Suppressor macrophage (primary cell): ENCODE measurements at places on chromosomes 6 and 20.

DNA sequence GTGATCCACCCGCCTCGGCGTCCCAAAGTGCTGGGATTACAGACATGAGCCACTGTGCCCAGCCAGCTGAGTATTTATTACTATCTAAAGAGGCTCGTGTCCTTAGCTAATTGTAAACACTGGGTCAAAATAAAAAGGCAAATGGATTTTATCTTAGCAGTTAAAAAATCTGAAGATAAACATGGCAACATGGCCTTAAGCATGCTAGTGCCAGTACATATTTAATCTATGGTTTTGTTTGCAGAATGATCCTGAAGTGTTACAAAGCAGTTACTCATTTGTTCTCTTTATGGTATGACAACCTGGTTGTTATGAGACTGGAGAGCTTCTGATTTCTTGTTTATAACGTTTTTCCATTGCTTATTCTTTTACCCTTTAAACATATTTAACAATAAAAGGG is 3.9 kb upstream of the KIAA0408 start:
- DNase-seq = no peak

DNA sequence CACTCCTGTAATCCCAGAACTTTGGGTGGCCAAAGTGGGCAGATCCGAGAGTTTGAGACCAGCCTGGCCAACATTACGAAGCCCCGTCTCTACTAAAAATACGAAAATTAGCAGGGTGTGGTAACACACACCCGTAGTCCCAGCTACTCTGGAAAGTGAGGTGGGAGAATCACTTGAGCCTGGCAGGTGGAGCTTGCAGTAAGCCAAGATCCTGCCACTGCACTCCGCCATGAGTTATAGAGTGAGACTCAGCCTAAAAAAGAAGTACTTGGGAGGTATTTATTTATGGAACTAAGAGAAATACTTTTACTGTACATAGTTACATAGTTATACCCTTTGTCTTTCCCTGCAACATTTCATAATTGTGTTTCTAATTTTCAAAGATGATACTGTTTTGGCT is 67.8 kb downstream of the SMAP1 start:
- DNase-seq = no peak

DNA sequence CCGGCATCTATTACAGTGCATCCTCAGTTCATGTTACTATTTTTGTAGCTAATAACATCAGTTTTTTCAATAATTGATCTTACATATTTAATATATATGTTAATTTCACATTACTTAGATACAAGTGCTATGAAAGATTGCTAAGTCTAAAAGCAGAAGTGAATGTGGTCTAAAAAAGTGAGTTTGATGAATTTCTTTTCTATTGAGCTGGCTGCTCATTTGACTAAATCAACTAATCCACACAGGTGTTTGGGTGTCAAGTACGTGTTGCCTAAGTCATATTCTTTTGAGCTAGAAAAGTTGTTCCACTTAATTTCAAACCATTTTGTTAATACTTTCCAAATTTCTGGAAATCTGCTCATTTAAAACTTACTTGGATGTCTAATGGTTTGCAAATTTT is 46.6 kb upstream of the EZR start:
- no peak for DNase-seq

DNA sequence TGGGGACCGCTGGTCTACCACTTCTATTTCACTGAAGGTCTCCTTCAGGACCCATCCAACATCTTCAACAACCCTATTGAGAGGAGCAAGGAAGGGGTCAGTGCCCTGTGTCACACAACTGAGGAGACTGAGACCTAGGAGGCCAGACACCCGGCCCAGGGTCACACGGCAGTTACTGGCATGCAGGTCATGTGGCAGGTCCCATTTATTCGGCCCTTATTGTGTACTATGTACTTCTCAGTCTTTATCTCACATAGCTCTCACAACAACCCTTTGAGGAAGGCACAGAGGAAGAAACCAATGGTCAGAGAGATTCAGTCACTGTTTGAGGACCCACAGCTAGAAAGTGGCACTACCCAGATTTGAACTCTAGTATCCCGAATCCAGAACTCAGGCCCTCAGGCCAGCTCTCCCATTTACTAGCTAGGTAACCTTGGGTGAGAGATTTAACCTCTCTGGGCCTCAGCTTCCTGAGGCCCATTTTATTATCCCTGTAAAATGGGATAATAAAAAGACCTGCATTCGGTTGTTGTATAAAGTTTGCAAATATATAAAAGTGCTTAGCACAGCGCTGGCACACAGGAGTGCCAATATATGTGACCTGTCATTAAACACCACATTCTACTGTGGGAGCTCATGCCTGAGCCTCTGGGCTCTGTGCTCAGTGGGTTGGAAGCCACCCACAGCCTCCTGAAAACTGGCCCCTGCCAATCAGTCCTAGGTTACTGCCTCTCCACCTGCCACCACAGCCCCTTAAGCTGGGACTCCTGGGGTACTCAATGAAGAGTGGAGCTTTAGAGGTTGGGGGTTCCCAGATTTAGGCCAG is 15.8 kb downstream of the TFEB start:
- DNase-seq = no peak

DNA sequence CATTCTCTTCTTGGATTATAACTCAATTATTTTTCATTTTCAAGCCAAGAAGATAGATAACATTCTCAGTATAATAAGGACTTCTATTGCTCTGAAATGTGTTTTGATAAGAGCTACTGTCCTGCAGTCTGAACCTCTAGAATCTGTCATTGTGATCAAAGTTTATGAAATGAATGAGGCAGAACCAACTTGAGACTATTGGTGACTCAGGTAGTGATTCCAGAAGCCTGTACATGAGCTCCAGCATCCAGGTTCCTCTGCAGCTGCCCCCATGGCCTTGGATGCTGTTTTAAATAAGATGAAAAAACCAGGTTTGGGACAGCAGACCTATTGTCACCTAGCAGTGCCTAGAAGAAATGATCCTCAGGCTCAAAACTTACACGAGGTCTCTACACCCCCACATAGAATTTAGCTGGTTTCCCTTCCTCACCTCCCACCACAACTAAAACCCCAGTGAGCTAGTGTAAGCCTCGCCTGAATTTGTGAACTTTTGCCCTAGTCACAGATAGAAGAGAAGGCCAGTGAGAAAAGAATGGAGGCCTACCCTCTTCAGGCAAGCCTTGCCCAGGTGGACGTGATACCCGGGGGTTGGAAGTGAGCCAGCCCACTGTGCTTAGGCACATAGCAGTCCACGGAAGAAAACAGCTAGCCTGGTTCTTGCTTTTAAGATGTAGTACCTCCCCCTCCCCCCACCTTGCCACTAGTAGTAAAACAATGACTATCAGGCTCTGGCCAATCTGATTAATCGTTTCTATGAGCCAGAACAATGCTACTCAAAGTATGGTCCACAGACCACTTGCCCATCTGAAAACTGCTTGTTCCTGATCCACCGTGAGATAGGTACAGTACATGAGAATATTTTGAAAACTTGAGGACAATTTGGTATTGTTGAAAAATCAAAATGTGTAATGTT is 73.0 kb upstream of the SYNJ2 start:
- DNase-seq = no peak

DNA sequence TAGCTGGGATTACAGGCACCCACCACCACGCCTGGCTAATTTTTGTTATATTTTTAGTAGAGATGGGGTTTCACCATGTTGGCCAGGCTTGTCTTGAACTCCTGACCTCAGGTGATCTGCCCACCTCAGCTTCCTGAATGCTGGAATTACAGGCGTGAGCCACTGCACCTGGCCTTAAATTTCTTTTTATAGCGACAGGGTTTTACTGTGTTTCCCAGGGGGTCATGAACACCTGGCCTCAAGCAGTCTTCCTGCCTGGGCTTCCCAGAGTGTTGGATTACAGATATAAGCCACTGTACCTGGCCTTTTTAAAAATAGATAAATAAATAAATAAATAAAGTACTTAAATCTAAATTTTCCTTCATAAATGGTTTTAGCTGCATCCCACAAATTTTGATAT is 57.5 kb downstream of the LIN28B start:
- DNase-seq = no peak

DNA sequence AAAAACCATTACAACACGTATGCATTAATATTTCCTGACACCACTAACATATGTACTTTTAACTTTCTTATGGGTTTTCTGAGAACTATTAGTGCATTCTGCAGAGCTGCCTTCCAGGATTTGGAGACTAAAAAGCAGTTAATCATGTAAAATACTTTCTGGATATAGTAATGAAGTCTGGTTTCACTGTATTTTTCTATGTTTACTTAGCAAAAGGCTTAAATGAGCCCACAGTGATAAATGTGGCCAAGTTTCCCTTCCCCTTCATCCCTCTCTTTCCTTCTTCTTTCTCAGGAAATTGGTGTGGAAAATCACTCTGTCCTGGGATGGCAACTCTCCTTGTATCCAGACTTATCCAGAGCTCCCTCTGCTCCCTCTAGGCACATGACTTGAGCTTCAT is 29.7 kb upstream of the ENPP1 start:
- DNase-seq = no peak

GRCh38 chr6:37492991-37493660 is 6.6 kb downstream of the CCDC167 start:
- no peak for DNase-seq

DNA sequence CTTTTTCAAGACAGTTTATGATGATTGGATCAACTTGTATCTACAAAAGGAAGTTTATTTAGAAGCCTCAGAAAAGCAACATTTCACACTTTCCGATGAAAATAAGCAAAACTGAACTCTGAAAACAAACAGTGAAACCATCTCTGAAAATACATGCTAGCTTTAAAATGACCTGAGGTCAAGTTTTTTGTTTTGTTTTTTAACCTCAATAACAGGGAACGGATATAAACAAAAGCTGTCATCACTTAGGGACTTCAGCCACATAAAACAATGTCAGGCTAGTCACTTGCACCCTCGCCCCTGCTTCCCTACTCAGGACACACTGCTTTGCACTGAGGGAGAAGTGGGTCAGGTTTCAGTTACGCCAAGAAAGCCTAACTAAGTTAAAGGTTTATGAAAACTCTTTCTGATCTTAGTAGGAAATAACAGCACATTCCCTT is 11.6 kb downstream of the BACH2 start:
- DNase-seq = peak; percentile 54

DNA sequence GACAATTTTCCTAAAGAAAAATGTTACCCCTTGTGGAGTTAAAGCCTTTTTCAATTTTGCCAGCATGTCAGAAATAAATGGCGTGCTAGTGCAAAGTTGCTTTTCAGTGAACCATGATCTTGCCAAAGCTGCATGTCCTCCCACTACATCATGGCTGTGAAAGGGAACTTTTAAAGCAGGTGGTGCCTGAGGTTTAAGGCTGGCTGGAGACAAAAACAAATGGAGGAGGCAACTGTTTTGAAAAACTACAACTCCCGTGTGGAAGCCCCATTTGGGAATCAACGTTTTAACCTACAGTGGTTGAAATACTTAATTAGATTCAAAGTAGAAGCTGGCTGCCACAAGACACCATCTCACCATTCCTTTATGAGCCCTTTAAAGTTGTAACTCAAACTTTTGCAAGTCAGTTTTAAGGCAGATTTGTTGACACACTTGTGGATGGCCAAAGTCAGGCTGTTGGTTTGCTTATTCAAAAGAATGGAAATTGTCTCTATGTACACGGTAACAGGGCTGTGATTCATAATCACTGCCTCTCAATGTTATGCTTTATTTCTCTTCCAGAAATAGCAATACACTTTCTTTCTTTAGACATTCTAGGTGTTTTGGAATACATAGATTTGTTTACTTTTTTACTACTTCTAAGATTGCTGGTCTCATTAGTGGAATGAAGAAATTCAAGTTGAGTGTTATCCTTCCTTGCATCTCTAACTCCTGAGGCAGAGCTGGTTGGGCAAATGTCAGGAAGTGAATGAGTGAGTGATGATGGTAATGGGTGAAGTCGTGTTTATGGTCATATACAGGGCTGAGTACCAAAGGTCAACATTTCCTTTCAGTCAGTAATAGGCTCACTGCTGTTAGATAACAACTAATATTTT is 196.4 kb upstream of the GMDS start:
- no peak for DNase-seq

DNA sequence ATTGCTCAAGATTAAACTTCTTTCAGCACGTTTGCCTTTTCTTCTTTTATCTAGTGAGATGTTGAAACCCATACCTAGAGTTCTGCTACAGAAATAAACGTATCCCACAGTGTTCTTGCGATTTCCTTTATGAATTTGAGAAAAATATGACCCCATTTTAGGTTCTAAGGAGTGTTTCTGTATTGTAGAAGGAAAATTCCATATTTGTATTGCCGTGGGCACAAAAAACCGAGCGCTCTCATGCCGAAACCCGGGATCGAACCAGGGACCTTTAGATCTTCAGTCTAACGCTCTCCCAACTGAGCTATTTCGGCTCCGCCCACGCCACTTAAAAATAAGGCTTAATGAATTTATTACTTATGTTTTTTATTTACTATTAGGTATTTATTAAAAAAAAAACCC is 23.7 kb downstream of the ZNF311 start:
- DNase-seq = peak; percentile 85

DNA sequence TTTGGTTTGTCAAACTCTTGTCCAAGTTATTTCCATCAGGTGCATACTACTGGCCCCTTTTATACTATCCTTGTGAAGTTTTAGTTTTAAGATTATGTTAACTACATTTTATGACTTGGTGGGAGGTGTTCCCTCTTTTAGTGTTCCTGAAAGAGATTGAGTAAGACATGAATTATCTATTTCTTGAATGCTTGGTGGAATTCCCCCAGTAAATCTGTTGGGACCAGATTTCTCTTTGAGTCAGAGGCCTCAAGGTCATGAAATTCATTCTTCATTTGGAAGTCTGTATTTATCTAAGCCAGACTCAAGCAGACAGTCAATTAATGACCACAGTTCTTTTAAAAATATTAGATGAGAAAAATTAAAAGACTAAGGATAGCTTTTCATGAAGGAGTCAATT is 81.3 kb downstream of the MOXD1 start:
- no peak for DNase-seq

DNA sequence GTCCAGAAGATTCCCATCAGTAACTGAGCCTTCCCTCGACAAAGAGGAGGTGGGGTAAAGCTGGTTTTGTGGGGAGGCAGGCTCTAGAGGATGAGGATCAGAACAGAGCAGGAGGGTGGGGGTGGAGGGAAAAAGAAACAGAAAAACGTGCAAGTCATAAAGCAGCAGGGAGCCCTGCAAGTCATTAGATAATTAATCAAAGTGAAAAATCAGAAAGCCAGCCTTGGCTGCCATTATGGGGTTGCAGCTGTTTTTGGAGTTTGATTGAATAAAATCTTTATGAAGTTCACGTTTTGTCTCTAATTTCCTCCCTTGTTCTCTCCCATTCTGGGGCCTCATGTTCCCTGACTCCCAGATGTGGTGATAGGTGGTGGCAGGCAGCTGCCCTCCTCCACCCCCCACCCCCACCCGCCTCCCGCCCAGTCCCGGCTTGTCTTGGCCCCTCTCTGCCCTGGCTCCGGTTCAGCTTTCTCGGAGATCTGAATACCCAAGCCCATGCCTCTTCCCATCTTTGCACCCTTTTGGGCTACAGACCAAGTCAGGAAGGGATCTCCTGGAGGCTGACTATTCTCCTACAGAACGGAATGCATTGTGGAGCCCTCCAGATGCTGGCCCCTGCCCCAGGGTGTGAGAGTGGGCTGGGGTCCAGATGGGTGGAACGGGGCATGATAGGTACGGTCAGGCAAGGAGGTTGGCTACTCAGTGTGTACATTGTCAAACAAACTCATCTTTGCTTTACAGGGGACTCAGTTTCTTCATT is 141.8 kb downstream of the CDC5L start:
- no peak for DNase-seq

- DNase-seq = no peak
These were observed 286.2 kb downstream of the PREX1 start for GRCh38 chr20:48541581-48542071.
